ENCODE measurements at places on chromosomes 5 and 9. TPM values are rescaled to one million over a fixed set of nuclear protein-coding genes. Genes with fewer than 3 reads are reported as not detected.

- DNase-seq: no peak
Measured at GRCh38 chr9:109315480-109316206, 5.2 kb downstream of the EPB41L4B start.

GRCh38 chr5:45252541-45252940 is 443.6 kb downstream of the HCN1 start:
- no peak for DNase-seq

DNA sequence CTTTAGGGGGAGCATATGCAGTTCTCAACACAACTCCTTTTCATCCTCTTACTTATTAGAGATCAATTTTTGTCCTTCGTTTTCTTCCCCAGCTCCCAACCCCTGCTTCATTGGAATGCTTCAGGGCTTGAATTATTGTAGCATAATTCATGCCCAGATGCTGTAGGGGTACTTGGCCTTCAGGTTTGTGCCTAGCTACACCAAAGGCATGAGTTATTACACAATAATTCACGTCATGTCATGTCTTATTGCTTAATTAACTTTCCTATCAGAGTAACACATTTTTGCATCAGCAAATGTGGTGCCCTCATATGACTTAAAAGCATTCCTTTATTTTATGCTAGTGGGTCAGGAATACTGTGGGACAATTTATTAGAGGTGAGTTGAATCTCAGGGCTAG is 507.2 kb downstream of the NFIB start:
- no peak for DNase-seq

ELOVL7 gene
- 9.2 TPM for total RNA-seq

DAP gene
- total RNA-seq: 17.4 TPM

DNA sequence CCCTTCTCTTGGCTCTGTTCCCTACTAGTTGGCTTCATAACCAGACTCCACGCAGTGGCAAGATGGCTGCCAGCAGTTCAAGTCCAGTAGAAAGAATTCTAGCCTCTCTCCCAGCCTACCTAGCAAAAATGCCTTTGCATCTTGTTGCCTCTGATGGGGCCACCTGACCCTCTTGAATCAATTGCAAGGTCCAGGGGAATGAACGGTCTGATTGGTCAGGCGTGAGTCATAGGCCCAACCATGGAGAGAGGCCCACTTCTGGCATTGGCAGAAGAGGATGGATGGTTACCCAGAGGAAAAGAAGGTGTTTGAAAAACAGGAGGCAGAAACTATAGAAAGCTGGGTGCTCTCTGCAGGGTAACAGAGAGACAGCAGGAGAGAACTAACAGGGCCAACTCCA is 622.6 kb downstream of the CCDC171 start:
- no peak for DNase-seq

KIF20A gene
- total RNA-seq: 12.8 TPM

Measured in cerebellum (tissue), 4 donors.